Dorsolateral prefrontal cortex (tissue), 122 donors: ENCODE measurements at places on chromosomes 11 and 22.

DNA sequence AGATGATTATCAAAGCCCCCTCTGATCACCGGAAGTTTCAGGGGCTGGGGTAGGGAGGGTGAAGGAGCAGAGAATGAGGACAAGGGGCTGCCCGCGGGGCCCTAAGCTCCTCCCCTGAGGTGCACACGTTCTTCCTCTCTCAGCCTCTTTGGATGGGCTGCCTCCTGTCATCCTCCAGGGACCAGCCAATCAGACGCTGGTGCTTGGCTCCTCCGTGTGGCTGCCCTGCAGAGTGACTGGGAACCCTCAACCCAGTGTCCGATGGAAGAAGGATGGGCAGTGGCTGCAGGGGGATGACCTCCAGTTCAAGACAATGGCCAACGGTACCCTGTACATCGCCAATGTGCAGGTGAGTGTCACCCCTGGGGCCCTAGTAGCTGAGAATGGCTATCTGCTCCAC lies 7.5 kb downstream of the ROBO3 start:
- DNase-seq = no peak

DNA sequence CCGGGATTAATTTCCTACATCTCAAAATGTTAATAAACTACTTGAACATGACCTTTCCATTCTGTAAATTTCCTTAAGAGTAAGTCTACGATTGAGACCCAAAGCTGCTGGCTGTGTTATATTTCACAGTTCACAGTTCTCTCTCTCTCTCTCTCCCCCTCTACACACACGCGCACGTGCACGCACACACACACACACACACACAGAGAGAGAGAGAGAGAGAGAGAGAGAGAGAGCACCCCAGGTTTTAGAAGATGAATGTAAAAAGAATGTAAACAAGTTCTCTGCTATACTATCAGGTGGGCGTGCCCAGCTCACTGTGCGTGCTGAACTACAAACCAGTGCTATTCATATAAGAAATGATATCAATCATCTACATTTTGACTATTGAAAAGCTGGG lies 3.3 kb downstream of the BDNF start:
- no peak for DNase-seq

- no peak for DNase-seq
Observed at GRCh38 chr11:50072226-50073112, 39.8 kb downstream of the OR4C45 start.

DNA sequence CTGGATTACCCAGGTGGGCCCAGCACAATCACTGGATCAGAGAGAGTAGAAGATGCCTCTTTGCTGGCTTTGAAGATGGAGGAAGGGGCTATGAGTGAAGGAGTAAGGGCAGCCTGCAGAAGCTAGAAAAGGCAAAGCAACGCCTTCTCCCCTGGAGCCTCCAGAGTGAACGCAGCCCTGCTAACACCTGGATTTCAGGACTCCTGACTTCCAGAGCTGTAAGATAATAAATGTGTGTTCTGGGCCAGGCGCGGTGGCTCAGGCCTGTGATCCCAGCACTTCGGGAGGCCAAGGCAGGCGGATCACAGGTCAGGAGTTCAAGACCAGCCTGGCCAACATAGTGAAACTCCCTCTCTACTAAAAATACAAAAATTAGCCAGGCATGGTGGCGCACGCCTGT lies 102.4 kb downstream of the MORC2 start:
- DNase-seq = no peak

DNA sequence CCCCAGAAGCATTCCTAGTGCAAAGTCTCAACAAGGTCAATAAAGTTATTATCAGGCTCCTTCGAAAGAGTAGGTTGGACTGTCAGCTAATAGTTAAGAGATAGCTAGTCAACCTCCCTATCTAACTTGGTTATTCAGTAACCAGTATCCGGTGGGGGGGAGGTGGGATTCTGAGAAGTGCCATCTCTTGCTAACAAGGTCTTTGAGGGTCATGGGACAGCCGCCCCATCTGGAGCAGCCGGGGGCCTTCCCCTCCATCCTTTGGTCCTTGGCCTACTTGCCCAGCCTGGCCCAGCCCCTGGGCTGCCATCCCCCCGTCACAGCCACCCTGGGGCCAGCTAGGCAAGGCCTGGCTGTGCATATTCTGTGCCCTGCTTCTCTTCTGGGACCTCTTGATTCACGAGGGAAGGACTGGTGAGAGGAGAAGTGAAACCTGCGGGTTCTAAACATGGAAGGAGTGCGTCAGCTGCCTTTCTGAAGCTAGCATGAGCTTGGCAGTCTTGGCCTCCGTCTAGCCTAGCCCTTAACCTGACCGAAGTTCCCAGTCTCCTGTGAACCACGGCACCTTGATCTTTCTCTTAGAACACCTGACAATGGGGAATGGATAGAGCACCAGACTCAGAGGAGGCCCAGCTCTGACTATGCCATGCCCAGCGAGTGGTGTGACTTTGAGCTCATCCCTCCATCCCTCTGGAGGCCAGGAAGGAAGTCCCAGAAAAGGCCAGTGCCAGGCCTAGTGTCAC lies 9.3 kb downstream of the SLC37A2 start:
- DNase-seq = no peak

GRCh38 chr11:123083623-123084029 lies 21.7 kb upstream of the HSPA8 start:
- peak; percentile 31 for DNase-seq

GRCh38 chr22:27459999-27460398 lies 341.6 kb downstream of the MN1 start:
- DNase-seq = no peak

GRCh38 chr22:40819599-40820140 lies 524 bp upstream of the SLC25A17 start:
- no peak for DNase-seq

DNA sequence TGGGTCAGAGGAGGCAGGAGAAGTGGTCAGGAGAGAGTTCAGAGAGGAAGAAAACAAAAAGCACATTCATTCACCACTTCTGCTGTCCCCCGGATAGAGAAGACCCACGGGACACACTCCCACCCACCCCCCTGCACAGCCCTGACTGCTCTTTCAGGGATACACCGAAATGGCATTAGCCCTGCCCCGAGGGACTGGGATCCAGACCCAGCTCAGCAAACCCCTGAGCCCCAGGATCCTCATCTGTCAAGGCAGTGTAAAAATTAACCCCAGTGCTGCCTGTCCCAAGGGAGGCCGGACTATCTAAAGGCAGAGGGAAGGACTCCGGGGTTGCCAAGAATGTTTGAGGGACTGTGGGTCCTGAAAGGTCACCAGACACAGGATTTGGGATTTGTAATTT lies 31.2 kb downstream of the TPBGL start:
- DNase-seq = no peak

- DNase-seq = peak; percentile 24
Observed at GRCh38 chr11:2512431-2513407, 67.9 kb downstream of the KCNQ1 start.

- peak; percentile 45 for DNase-seq
Observed at GRCh38 chr22:22593964-22594656, 35.0 kb upstream of the PRAME start.

GRCh38 chr22:22938672-22939587 lies 51.3 kb downstream of the IGLL5 start:
- peak; percentile 6 for DNase-seq

GRCh38 chr22:31474743-31475142 lies 14.9 kb downstream of the EIF4ENIF1 start:
- no peak for DNase-seq

GRCh38 chr22:42717197-42717928 lies 3.3 kb downstream of the A4GALT start:
- no peak for DNase-seq

- peak; percentile 73 for DNase-seq
Observed at GRCh38 chr22:20551805-20552442, 44.5 kb downstream of the MED15 start.

DNA sequence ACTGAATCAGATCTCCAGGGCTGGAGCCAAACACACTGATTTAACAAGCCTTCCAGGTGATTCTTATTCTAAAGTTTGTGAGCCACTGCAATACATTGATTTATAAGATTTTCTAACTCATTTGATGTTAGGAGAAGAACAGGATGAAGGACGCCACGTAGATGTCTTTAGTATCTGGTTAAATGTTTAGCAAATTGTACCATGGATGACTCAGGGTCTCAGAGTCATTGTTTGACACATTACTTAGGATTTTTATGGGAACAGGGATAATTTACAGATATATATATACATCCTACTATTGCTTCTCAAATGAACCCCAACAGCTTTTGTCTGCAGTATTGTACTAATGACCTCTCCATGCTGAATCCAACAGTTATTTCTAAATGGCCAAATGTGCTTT lies 143.1 kb upstream of the DDI1 start:
- no peak for DNase-seq

- no peak for DNase-seq
Observed at GRCh38 chr22:47384977-47385376, 622.5 kb downstream of the TBC1D22A start.

DNA sequence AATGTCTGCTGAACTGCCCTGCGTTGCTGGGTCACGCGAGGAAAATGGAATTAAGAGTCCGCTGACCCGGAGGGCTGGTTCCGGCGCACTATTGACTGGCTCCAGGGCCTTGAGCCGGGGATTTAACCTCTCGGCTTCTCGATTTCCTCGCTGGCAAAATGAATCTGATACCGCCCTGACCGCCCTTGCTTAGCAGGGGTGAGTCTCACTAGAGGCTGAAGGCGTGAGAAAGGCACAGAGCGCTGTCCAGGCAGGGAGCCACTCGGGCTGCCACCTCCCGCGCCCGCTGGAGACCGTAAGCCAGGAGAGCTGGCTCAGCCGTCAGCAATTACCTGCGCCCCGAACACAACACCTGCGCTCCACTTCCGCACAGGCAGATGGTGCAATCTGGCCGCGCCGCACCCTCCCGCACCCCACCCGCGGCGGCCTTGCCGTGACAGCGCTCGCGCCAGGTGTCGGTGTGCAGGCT lies 65.6 kb downstream of the BUD13 start:
- DNase-seq = no peak

- DNase-seq = no peak
Observed at GRCh38 chr11:126129727-126130671, 67.3 kb upstream of the CDON start.

DNA sequence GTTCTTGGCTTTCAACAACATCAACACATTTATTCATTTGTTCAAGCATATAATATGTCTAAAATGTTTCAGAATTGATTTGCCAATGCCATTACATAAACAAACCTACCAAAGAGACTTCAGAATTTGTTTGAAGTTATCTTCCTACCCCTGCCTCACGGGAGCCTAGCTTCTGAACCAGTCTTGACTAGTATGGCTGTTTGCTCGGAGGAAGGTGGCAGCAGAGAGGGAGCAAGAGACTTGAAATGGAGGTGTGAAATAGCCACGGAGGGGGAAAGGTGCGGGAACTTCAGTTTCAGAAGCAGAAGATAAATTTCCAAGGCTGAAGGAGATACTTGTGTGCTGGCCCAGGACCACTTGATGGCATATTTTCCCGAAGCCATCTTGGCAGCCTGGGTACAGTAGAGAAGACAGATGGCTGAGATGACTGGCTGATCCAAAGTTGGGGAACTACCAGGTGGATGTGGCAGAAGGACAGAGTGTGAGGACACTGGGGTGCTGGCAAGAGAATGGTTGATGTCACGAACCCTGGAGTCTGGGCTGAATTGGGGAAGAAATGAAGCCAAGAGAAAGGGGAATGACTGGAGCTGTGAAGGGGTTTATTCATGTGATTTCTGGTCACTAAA lies 14.0 kb upstream of the MTCH2 start:
- no peak for DNase-seq

GRCh38 chr22:41264408-41264941 lies 21.5 kb downstream of the RANGAP1 start:
- DNase-seq = peak; percentile 95

- DNase-seq = no peak
Observed at GRCh38 chr11:116694815-116695590, 77.8 kb downstream of the BUD13 start.

- no peak for DNase-seq
Observed at GRCh38 chr22:28480000-28480715, 199.5 kb downstream of the TTC28 start.

DNA sequence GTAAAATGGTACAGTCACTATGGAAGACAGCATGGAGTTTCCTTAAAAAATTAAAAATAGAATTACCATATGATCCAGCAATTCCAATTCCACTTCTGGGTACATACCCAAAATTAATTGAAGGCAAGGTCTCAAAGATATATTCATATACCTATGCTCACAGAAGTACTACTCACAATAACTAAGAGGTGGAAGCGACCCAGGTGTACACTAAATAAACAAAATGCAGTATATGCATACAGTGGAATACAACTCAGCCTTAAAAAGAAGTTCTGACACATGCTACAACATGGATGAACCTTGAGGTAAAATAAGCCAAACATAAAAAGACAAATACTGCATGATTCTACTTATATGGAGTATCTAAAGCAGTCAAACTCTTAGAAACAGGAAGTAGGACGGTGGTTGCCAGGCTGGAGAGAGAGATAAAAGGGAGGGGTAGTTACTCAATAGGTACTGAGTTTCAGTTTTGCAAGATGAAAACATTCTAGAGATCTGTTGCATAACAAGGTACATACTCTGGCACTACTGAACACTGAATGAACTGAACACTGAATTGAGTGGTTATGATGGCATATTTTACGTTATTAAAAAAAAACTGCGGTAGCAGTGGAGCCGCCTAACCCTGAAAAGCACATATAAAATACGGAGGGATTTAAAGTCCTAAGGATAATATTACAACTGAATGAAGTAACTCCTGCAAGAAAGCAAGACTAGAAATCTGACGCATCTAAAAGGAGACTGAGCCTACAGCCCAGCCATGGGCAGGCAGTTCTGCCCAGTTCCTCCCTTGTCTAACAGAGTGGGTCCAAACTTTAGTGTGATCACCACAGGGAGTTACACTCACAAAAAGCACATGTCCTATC lies 12.8 kb downstream of the DGCR2 start:
- no peak for DNase-seq

- no peak for DNase-seq
Observed at GRCh38 chr11:7098235-7098832, 9.5 kb downstream of the RBMXL2 start.

- DNase-seq = peak; percentile 20
Observed at GRCh38 chr11:70916351-70916750, 336.0 kb downstream of the SHANK2 start.

DNA sequence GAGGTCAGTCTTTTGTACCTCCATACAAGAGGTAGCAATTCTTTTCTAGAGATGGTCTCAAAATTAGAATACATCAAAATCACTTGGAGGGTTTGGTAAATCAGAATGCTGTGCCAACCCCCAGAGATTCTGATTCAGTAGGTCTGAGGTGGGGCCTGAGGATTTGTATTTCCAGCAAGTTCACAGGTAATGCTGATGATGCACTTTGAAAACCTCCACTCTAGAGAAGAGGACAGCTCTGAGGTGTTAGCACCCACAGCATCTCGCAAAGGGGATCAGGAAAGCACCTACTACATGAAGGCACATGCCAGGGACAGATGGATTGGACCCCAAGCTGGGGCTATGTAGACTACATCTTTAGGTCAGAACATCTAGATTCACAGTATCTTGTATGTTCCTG lies 7.2 kb downstream of the KCTD14 start:
- no peak for DNase-seq

DNA sequence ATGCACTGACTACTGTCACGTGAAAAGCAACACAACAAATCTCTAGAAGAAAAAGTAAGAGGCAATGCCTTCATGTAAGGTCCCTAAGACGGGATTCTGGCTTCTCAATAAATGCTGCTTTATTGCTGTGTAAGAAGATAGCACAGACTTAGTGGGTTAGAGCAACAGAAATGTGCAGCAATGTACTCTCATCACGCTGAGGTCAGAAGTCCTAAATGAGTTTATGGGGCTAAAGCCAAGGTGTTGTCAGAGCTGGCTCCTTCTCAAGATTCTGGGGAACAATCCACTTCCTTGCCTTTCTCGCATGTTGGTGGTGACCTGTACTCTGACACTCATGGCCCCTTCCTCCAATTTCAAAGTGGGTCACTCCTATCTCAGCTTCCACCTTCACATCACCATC lies 93.4 kb downstream of the SHANK2 start:
- DNase-seq = no peak
